ENCODE measurements at places on chromosomes 11 and 22. TPM values are rescaled to one million over a fixed set of nuclear protein-coding genes. Genes with fewer than 3 reads are reported as not detected.
A peak's percentile ranks its signal among the peaks of the same experiment; 100 is the strongest.

DNA sequence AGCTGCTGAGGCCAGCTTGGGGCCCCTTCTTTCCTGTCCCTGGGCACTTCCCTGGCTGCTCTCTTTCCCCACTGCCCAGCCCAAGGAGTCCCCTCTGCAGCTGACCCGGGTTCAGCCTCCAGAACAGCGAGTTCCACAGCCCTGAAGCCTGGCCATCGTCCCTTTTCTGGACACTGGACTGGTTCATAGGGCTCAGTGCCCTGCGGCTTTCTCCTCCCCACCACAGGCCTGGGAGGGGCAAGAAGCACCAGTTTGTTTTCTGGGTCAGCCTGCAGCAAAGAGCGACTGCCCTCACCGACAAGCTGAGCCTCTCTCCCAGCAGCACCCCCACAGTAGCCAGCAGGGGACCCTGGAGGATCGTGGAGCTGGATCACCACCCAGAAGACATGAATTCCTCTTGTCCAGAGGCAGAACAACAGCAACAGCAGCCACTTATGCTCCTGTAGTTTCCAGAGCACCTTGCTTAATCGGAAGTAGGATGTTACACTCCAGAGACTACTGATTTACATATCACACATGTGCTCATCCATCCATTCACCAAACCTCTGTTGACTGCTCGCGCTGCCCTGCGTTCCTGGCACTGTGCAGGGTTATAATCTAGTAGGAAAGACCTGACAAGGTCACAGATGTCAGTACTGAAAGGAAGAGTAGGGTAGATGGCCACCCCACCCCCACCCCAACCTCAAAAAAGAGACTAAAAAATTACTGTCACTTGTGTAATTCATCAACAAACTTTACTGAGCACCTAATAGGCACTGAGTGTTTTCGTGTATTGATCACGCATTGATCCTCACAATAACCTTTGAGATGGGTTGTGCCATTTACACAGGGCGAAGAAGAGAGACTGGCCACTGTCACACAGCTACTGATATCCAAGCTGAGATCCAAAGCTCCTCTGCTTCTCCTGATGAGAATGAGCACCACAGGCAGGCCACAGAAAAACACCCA, 13.0 kb upstream of the CXCR5 start:
- DNase-seq = no peak

DNA sequence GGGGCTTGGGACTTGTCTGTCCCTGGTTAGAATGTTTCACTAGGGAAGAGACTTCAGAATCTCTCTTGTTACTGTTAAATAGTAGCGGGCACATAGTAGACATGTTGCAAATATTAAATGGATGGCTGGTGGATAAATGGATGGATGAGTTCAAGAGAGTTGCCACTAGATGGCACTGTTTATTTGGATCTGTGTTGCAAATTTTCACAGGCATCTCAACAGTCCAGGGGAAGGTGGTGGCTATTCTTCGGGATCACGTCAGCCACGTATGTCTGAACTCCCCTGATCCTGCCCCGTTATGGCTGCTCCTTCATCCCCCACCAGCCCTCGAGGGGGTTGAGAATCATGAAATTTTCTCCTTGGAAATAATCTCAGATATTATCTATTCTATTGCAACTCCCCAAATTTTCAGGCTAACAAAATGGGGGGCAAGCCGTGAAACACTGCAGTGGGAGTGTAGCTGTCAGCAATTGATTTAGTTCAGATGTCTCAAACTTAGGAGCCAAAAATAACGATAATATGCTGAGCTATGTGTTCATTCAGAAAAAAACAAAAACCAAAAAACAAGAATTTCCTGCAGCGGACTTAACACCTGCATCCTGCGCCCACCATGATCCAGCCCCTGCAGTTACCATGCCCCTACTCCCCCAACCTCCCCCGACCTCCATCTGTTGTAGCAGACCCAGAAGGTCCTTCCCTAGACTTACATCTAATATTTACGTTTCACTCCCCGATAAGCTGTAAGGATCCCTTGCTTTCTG, 29.1 kb upstream of the BIRC3 start:
- DNase-seq = no peak

- DNase-seq = no peak
These were observed 182.3 kb downstream of the TENM4 start for GRCh38 chr11:79258576-79258975.

DNA sequence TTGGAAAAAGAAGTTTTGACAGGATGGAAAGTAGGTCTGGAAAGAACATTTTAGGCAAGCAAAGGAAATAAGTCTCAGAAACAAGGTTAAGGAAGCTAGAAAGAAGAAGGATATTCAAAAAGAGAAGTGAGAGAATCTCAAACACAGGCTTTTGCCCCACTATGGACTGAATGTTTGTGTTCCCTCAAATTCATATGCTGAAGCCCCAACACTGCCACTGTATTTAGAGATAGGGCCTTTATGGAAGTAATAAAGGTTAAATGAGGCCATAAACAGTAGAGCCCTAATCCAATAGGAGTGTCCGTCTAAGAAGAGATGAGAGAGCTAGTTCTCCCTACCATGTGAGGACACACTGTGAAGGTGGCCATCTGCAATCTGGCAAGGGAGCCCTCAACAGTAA, 20.6 kb upstream of the RPS13 start:
- DNase-seq = no peak

- no peak for DNase-seq
These were observed 11.7 kb downstream of the MAFF start for GRCh38 chr22:38213319-38213989.

DNA sequence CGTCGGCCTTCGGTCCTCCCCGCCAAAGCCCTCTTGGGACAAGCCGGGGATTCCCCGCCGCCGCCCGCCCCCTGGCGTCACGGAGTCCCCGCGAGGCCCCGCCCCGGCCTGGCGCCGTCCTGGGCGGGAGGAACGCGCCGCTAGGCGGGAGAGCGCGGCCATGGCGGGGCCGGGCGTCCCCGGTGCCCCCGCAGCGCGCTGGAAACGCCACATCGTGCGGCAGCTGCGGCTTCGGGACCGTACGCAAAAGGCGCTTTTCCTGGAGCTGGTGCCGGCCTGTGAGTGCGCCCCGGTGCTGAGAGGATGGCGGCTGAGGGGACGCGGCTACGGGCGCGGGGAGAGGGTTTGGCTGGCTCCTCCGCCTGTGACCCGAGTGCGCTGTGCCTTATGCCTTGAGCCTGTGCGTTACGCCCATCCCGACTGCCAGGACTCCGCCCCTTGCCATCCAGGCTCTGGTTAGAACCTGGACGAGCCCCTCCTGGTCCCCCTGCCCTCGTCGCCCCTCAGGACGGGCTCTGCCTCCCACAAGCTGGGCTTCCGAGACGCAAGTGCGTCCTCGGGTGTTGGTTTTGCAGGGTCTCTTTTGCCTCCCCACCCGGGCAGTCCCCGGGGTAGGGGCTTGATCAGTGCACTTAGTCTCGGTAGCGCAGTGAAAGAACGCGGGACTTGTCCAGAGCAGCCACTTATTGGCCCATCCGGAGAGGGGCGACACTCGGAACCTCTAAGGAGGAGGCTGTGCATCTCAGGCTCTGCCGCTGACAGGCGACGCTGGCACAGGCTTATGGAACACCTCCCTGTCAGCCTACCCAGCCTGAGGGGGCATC, at the start of gene ATG16L2:
Gene ATG16L2 (plus strand): TSS at position 126 of the 824 bp plus-strand sequence. CDS start 35 bp downstream, at position 161.
- peak; percentile 94 for DNase-seq

Gene OLFML1
- not detected for total RNA-seq

Gene GGT5
- total RNA-seq = not detected

- no peak for DNase-seq
These were observed 106.7 kb downstream of the ETS1 start for GRCh38 chr11:128480665-128481064.

DNA sequence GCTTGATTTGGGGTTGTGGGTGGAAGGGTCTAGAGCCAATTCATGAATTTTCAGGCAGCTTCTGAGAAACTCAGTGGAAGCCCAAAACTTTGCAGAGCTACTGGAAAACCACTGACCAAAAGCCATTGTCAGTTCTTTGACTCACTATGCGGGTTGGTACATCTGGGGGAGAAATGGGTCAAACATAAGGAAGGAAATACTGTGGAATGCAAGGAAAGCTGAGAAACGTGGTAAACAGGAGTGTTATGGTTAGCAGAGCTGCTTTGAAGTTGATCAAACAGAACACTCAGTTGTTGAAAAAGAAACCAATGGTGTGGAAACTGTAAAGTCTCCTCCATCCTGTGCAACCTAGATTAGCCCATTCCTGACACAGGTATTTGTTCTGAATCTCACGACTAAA, 6.3 kb upstream of the ABTB2 start:
- no peak for DNase-seq

GRCh38 chr22:30612789-30613188, 5.8 kb downstream of the TCN2 start:
- no peak for DNase-seq

DNA sequence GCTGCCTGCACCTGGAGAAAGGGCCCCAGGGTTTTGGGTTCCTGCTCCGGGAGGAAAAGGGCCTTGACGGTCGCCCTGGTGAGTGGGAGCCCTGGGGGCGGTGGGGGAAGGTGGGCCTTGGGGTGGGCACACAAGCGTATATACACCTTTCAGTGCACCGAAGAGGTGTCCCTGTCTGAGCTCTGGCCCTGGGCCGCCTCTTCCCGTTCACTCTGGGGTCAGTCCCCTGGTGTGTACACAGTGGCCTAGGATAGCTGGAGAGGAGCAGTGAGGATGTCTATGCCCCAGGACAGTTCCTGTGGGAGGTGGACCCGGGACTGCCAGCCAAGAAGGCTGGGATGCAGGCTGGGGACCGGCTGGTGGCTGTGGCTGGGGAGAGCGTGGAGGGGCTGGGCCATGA, 2.8 kb downstream of the NHERF4 start:
- DNase-seq = no peak

GRCh38 chr11:75174781-75175370, 24.0 kb downstream of the SLCO2B1 start:
- DNase-seq = peak; percentile 9

DNA sequence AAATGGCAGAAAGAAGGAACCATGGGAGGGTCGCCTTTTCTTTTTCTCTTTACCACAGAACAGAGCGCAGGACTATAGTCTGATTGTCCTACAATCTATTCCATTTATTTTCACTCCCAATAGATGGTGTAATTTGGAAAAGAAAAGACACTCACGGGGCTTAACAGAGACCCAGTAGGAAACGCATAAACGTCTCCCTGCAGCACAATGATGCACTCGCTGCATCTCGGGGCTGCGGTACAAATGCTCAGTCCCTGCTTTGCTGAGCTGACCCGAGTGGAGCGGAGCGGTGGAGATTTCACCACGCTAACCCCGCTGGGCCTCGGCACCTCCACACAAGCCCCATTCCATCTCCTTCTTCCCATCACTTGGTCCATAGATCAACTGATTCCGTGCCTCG, 1.5 kb downstream of the FEZ1 start:
- DNase-seq = no peak

- no peak for DNase-seq
These were observed 42.0 kb downstream of the ALG9 start for GRCh38 chr11:111829185-111829968.

All from activated naive CD8-positive, alpha-beta T cell treated with anti-CD3 and anti-CD28 coated beads for 36 hours (primary cell).